ENCODE measurements at places on chromosomes 5 and 9.

- DNase-seq = no peak
Observed at GRCh38 chr5:65356274-65356673, 125.4 kb downstream of the ADAMTS6 start.

- no peak for DNase-seq
Observed at GRCh38 chr9:96071076-96071814, 195.8 kb downstream of the ERCC6L2 start.

DNA sequence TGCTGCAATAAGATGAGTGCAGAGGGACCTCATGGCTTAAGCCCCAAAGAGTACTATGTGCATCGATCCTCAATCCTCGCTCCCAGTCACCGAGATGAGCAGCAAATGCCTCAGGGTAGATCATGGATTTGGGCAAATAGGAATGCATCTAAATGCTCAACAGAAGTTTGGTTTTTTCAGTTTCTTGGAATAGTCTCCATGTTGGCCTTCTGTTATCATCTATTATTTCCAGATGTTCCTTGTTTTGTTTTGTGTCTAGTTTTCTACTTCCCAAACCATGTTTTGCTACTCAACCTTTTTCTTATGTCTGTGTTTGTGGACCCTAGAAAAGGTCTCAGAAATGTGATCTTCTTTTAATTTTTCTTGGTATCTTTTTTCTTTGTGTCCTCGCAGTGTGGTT, 43.5 kb upstream of the RASGRF2 start:
- DNase-seq = no peak

- no peak for DNase-seq
Observed at GRCh38 chr5:174086751-174087150, 41.2 kb downstream of the NSG2 start.

DNA sequence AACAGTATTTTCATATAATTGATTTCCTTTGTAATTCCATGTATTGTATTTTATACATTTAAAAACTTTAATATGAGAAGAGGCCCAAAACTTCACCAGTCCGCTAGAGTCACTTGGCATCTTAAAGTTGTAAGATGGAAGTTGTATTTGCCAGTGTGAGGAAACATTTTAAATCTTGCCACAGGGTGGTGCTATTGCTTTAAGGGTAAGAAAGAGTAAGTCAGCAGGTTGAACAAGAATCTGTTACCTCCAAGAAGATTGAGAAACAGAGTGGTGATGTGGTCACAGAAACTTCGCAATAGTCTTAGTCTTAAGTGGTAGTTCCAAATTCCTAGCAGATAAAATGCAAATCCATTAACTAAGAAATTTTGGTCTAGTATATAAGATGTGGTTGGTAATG, 39.8 kb upstream of the RANBP6 start:
- peak; percentile 23 for DNase-seq

- no peak for DNase-seq
Observed at GRCh38 chr5:156824800-156825199, 25.3 kb upstream of the PPP1R2B start.

DNA sequence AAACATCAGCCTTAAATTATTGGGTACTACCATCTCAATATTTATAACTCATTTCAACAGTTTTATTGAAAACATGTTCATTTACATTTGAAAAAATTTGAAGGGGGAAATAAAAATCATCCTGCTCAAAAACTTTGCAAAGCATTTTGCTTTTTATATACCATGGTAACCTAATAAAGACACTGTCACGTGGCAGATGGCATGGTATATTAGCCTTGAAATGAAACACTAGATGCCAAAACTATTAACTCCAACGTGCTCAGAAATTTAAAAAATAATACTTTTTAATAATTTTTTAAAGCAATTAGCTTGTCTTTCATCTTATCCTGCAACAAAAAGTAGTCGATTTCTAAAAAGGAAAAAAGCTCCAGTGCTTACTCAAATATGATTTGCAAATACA, 88.6 kb upstream of the NFIB start:
- no peak for DNase-seq

DNA sequence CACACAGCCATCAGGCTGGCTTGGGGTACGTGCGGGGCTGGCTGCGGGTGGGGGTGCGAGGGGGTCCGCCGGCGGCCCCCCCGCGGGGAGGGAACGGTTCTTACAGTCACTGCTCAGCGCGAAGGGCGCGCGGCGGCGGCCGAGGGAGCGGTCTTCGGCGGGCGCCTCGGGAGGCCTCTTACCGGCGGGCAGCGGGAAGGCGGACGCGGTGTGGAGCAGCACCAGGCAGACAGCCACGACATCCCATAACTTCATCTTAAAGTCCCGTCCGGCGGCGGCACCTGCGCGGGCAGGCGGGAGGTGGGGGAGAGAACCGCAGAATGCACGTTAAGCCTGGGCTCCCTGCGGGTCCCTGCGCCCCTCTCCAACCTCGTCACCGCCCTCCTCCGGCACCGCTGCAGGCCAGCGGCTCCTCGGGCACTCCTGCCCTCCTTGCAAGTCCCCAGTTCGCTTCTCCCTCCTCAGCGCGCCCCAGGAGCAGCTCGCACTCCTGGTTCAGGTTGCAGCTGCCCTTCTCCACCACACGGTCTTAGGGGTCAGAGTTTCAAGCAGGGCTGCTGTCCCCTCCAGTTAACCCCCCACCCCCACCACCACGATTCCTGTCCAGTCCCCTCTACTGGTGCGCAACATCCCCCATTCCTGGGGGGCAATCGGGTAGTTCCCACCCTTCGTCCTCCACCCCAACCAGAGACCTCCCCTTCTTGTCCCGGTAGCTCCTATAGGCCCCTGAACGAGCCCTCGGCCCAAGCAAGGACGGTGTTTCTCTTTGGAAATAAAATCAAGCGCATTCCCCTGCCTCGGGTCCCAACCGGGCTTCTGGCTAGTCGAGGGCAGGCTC, 5.1 kb downstream of the GDNF start:
- DNase-seq = no peak

All from T1000 (cell line).